Hepatocyte (in vitro differentiated cells): ENCODE measurements at places on chromosomes 13 and 19. TPM values are rescaled to one million over a fixed set of nuclear protein-coding genes. Genes with fewer than 3 reads are reported as not detected.

ZNF568 gene
- 2.5 and 4.4 TPM in 2 replicates for polyA plus RNA-seq

DAND5 gene
- not detected in 2 replicates for polyA plus RNA-seq

TPT1 gene
- polyA plus RNA-seq: 1,047 and 1,085 TPM in 2 replicates

ADM5 gene
- polyA plus RNA-seq: not detected in 2 replicates
